Activated CD8-positive, alpha-beta memory T cell treated with anti-CD3 and anti-CD28 coated beads for 1 hour (primary cell): ENCODE measurements at places on chromosomes 4 and X.

- no peak for DNase-seq
These were observed 40.6 kb downstream of the RAB33A start for GRCh38 chrX:130212371-130212770.

DNA sequence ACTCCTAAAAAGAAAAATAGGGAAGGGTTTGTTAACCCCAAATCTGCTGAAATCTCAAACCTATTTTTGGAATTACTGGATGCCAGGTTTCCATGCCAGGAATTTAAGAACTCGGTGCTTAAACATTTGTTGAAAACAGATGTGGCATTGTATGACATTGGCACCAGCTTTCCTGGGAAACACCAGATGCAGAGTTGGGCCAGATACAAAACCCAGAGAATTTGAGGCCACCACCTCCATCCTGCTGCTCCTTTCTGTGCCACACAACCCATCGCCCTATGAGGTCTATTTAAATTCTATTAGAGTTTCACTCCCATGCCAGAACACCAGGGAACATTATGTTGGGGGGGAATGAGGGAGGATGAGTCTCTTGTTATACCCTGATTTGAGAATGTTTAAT lies 71.7 kb downstream of the ARAP2 start:
- no peak for DNase-seq

DNA sequence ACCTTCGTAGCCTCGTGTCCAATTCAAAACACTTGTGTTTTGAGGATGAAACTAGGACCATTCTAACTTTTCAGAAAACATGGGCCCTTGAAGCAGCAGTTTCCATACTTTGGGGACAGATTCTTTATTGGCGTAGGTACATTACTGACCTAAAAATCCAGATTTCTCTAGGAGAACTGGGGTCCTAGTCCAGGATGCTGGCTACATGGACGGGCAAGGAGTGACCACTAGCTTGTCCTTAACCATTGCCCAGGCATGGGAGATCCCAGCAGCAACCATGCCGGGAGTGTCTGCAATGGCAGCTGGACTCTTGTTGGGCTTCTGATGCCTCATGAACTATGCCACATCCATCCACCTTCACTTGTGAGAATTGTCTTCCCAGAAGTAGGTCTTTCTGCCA lies 62.2 kb upstream of the WDR1 start:
- no peak for DNase-seq

DNA sequence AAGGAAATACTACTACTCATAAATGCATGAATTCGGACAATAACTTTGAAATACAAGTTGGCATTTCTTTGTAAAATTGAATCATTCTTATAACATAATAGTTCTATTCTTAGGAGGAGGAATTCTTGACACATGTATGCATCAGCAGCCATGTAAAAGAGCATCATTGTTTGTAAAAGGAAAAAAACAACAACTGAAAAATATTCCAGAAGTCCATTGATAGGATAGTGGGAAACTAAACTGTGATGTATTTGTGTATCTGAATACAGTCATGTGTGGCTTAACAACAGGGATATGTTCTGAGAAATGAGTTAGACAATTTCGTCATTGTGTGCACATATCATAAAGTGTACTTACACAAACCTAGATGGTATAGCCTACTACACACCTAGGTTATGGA lies 102.0 kb upstream of the SH3RF1 start:
- DNase-seq = no peak

DNA sequence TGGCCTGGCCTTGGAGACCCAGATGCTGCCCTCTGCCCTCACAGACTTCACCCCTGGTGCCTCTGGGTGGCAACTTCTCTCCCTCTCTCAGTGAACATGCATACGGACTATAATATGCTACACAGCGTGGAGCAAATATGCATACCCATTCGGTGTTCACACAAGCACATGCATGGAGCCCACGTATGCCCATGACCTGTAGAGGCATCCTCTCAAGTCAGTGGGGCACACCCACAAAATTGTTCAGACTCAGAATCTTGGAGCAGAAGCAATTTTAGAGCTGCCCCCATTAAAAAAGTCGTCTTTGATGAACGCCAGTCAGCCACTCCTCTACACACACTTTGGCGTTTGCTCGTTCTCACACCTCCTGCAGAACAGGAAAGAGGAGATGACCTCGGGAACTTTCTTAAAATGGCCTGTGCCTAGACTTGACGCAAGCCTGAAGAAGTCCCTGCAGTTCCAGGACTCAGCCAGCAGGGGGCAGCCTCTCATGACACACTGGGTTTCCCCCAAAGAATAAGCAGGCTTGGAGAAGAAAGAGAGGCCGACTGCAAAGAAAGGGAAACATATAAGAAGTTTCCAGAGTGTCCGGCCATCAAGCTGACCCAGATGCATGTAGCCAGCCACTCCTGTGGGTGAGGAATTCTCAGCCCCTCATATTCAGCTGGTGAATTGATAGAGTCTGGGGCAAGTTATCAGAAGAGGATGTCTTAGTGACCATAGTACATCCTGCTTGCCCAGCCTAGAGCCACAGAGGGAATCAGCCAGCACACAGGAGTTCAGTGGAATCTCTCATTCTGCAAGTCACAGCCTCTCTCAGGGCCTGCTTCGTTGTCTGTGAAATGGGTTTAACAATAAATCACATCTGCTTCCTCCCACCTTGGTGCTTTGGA lies 17.3 kb downstream of the APLN start:
- peak; percentile 62 for DNase-seq

DNA sequence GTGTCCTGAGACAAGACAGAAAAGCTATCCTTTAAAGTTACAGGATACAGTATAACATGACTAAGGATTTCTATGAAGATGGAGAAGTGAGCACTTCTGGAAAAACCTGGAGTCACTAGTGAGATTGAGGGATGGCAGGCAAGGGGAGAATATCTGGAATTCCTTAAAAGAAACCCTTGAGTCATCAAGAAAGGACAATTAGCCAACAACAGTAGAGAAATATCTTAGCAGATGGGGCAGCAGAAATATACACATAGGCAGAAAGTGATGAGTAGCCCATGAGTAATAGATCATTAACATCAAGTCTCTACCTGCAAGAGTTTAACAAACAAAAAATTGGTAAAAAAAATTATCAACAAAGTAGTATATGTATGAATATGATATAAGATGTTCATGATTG lies 858.8 kb upstream of the FRG1 start:
- DNase-seq = no peak

DNA sequence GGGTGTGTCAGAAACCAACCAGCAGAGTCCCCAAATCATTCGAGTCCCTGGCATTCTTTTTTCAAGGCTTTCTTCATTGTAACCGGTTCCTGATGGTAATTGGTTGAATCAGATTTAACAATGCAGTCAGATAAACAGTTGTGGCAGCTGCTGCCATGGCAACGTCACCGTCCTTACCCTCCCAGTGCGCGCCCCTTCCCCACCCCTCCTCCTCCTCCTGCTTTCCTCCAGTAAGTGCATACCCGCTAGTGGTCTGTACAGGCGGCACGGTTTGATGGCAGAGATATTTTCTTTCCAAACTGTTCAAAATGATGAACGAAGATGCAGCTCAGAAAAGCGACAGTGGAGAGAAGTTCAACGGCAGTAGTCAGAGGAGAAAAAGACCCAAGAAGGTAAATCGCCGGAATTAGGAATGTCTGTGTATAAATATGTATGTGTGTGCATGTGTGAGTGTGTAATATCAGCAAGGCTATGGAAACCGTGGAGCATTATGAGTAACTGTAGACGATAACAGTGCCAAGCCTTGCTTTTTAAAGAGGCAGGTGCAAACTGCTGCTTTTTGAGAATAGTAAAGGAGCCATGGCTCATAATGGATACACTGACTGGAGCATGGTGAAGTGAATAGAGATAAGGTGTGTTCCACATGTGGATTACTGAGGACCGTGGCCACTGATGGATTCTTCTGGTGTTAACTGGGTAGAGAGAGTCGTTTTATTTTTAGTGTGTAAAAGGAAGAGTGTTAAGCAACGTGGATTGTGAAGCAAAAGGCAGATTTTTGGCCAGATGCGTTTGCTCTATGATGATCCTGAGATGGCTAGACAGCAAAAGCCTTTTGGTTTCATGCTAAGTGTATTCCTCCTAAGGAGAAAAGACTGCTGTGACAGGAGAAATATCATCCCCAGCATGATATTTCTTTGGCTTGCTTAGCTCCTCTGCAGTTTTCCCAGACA lies at the start of gene ANK2:
Gene ANK2, plus strand, starts transcription at position 233 of the 950 bp plus-strand sequence. Its CDS starts 76 bp downstream, at position 309.
- no peak for DNase-seq

GRCh38 chr4:186300659-186301390 lies 34.8 kb downstream of the F11 start:
- DNase-seq = no peak

DNA sequence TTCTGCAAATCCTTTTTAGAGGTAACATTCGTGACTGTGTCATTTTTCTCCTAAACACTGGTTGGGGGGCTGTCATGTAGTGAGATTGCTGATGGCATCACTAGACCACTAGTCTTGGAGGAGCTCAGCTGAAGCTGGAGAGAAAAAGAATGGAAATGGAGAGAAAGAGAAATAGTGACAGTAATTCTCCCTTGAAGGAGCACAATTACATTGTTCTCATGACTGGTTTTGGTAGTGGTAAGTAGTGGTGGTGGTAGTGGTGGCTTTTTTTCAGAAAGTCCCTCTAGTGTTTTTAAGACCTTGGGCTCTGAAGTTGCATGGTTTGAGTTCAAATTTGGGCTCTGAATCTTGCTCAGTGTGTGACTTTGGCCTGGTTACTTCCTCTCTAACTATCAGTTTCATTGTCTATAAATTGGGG lies 99.8 kb downstream of the LARP7 start:
- no peak for DNase-seq

DNA sequence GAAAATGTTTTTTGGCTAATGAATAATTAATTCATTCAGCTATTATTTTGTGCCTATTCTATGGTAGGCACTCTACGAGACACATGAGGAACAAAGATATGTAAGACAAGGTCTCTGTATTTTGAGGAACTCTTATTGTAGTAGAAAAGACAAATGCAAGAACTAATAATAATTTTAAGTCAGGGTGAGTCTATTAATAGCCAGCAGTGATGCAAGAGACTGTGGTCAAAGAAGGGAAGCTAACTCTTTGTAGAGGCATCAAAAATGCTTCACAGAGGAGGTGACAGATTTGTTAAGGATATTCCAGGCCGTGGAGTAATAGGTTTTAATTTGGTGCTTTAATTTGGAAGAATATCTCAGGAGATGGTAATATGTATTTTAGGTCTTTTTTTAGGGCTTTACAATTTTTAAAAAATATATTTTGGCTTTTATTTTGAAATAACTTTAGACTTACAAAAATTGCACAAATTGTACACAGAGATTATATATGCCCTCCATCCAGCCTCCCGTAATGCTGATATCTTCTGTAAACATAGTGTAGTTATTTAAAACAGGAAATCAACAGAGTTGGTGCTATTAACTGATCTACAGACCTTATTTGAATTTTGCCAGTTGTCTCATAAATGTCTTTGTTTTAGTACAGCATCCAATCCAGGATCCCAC lies 48.1 kb downstream of the DCLK2 start:
- no peak for DNase-seq

- DNase-seq = no peak
These were observed 1.1 kb upstream of the GPM6A start for GRCh38 chr4:175813204-175813603.

DNA sequence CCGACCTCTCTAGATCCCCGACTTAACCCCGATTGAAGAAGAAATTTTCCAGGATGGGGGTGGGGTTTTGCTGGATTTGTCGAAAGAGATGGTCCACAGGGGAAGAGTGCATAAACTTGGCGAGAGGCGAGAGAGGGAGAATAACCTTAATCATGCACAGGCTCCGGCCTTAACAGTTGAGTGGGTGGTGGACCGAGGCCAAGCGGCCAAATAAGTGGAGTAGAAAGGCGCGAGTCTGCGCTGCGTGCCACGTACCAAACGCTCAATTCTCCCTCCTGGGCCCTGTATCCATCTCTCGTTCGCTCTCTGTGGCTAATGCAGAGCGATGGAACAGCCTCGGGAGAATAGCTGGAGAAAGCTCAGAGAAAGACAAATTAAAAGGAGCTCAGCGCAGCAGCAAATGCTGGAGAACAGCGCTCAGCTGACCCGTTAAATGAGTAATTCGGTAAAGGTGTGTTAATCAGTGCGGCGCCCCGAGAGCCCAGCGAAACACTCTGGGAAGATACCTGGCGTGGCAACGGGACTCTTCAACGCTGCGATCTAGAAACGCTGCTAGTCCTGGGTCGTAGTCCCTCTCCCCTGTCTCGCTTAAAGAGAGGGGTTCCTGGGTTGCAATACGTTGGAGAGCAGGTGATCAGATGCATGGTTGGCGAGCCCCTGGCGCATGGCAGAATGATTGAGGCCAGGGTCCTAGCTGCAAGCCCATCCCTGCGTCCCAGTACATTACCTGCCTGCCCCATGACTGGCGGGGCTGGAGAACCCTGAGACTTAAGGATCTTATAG lies 887 bp upstream of the IL1RAPL2 start:
- no peak for DNase-seq

DNA sequence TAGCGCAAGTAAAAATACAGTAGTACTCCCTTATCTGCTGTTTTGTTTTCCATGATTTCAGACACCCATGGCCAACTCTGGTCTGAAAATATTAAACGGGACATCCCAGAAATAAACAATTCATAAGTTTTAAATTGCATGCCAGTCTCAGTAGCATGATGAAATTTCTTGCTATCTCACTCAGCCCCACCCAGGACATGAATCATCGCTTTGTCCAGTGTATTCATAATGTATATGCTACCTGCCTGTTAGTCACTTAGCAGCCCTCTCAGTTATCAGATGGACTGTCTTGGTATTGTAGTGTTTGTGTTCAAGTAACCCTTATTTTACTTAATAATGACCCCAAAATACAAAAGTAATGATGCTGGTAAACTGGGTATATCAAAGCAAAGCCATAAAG lies 158.2 kb upstream of the DDIT4L start:
- no peak for DNase-seq

DNA sequence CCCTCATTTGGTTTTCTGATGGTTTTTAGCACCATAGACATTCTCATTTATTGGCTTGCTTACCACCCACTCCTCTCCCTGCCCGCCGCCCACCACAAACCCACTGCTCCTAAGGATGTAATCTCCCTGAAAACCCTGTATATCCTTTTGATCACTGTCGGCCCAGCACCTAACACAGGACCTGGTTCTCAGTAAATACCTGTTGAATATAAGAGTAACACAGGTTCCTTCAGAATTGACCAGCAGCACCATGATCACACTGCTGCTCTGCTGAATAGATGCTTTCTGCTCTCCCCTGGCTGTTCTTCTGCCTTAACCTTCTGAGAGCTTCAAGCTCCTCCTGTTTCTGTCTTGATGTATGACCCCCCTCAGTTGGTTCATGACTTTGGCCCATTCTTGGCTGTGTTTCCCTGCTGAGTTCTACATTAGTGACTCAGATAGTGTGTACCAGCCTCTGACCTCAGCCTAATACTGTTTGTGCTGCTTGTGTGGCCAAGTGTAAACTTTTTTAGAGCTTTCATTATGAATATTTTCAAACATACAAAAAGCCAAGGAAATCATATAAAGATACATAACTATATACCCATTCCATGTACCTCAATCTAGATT lies 265.3 kb downstream of the FRMPD4 start:
- DNase-seq = no peak
